Activated T-helper 1 cell treated with anti-CD3 and anti-CD28 coated beads, Interleukin-2, amount 50 U/mL, for 16 hours (primary cell): ENCODE measurements at places on chromosomes 4 and X.

DNA sequence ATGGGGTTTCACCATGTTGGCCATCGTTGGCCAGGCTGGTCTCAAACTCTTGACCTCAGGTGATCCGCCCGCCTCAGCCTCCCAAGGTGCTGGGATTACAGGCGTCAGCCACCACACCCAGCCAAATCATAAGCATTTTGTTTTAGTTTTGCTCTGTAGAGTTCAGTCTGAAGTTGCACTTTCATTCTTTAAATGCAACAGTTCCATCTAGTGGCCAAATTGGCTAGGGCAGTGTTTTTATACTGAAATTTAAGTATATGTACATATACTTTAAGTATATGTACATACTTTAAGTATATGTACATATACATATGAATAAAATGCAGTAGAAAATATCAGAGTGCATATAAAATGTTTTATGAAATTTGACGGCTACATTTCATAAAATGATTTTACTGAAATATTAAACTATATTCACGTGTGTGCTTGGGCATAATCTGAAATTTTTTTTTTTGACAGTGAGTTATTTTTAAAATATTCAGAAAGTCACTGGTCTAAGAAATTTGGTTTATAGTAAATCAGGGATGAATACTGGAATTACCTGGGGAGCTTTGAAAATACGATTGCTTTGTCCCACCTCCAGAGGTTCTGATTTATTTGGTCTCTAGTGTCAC lies 145.5 kb downstream of the NWD2 start:
- DNase-seq, result no peak

GRCh38 chrX:67717571-67717970 lies 173.8 kb downstream of the AR start:
- no peak for DNase-seq

GRCh38 chrX:140022482-140022881 lies 57.2 kb upstream of the CXorf66 start:
- DNase-seq, result no peak

- DNase-seq, result no peak
Measured at GRCh38 chr4:103902730-103903129, 182.9 kb upstream of the TACR3 start.

DNA sequence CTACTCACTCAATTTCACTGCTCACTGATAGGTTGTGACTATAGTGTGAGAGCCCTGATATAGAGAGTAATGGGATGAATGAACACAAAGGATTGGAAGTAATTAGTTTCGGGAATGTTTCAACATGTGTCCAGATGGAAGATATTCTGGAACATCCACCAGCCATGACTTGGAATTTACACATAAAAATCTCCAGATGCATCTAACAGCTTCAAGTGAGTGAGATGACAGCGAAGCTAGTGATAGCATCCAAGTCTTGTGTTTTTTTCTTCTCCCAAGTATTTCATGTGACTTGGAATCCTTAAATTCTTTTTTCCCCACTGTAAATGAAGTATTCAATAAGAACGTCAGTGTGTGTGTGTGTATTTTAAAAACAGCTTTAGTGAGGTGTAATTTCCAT lies 82.1 kb downstream of the CLDN34 start:
- DNase-seq, result no peak

- no peak for DNase-seq
Measured at GRCh38 chr4:114519368-114519767, 79.2 kb upstream of the UGT8 start.

DNA sequence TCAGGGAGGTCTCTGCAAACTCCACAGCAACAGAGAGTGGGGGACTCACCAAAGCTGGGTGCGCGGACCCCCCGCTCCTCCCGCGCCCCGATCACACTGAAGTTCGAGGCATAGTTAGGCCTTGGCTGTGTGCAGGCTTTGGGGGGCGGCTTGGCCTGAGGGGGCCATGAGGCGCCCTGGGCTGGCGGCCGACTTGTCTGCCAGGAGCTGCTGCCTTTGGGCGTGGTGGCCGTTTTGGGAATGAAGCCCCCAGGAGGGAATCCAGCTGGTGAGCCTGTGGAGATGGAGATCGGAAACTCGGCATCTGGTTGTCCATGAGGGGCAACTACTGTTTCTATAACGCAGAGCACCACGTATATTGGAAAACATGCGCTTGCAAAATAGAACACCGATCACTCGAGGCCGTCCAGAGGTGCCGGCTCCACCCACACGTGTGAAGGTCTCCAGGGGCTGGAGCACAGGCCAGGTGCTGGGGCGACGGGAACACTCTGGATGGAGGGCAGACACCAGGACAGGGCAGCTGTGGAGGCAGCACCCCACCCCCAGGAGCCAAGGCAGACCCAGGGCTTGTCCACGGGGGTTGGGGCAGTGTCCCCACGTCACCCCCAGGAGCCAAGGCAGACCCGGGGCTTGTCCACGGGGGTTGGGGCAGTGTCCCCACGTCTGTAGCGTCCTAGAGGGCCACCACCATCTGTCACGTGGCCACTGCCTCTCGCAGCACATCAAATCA lies 25.9 kb upstream of the CPLX1 start:
- DNase-seq, result no peak

GRCh38 chr4:124846306-124846705 lies 133.8 kb upstream of the ANKRD50 start:
- no peak for DNase-seq

DNA sequence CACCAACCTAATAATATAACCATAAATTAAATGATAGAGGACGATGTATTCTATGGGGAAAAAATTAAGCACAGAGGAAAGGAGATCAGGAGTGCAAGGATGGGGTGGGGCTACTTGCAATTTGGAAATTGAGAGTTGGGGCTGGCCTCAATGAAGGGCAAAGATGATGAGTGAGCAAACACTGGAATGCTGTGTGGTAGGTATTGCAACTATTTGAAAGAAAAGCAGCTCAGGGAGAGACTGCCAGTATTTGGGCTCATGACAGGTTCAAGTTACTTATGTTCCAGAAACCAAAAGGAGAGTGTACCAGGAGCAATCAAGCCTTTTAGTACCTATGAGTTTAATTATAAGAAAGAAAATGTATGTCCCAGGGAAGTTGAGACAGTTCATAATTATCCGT lies 47.4 kb downstream of the ASIC5 start:
- DNase-seq, result no peak

DNA sequence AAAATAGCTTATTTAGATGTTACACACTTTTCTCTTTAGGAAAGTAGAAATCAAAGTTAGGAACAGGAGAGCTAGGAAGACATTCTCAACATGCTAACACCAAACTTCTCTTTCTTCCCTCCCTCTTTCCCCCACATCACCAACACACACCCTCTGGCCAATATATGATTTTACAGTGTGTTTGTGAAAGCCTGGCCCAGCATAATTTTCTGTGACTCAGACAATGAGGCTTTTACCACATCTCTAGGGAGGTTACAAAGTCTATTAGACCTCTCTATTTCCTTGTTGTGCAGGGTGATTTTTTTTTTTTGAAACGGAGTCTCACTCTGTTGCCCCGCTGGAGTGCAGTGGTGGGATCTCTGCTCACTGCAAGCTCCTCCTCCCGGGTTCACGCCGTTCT lies 189.9 kb downstream of the AASDH start:
- no peak for DNase-seq

GRCh38 chr4:5708449-5709206 lies at the start of gene EVC2:
EVC2 (minus strand) TSS chr4:5708559; CDS start chr4:5708513, 46 bp downstream.
- no peak for DNase-seq

DNA sequence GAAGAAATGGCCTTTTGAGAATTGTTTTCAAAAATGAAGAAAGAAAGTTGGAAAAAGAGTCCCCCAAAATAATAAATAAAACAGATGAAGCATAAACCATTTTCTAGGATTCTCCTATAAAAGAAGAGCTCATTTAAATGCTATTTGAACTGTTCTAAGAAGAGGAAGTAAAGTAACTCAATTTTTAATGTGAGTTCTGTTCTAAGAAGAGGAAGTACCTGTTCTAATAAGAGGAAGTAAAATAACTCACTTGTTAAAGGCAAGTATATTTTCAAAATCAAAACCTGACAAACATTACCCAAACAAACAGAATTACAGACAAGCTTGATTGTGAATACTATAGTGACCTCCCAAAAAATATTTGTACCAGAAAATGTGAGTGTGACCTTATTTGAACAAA lies 1326.3 kb downstream of the C4orf33 start:
- no peak for DNase-seq

DNA sequence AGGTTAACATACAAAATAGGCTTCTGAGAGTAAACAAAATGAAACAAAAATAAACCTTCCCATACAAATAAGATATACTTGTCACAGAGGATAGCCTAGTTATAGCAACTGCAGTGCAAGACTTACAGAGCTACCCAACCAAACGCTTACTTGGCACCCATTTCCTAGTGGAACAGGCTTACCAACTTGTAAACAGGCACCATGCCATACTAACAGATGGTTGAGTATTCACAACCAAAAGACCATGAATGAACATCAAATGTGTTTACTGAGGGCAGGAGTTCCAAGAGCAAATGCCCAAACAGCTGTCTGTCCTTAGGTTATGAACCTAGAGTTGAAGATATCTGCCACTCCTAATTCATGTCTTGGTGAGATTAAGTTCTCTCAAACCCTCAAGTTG lies 2629.2 kb downstream of the PCDH7 start:
- no peak for DNase-seq

GRCh38 chr4:107468812-107469211 lies 251.2 kb downstream of the PAPSS1 start:
- DNase-seq, result no peak

DNA sequence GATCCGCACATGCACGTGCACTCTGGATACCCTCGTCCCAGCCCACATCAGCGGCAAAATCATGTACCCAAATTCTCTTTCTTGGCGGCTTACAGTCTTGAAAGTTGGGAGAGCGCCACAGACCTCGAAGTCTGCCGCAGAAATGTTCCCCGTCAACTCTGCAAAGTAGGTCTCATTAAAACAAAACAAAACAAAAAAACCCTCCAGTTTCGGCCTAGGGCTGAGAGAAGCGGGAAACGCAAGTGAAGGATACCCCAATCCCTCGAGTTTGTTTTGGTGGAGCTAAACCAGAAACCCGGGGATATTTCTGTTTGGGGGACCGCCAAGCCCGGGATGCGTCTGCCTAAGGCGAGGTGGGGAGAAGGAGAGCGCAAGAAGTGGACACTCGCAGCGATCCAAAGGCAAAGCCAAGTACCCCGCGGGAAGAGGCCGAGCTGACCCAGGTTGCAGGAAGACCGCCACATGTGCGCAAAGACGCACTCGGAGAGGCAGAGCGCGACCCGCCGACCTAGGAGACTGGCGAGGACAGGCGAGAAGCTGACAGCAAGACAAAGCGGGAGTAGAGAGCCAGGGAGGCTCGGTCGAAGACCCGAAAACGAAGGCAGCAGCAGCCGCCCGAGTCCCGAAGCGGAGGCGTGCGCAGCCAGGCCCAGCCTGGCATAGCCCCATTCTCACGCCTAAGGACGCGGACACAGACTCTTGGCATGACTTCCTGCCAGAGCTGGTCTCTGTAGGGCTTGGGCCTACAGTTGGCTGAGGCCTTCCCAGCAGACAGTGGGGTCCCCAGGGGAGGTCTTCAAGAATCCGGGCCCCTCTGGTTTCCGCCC lies 49.6 kb upstream of the BCOR start:
- DNase-seq, result no peak

GRCh38 chrX:102950908-102951866 lies 14.1 kb downstream of the RAB40AL start:
- DNase-seq, result peak; percentile 24

DNA sequence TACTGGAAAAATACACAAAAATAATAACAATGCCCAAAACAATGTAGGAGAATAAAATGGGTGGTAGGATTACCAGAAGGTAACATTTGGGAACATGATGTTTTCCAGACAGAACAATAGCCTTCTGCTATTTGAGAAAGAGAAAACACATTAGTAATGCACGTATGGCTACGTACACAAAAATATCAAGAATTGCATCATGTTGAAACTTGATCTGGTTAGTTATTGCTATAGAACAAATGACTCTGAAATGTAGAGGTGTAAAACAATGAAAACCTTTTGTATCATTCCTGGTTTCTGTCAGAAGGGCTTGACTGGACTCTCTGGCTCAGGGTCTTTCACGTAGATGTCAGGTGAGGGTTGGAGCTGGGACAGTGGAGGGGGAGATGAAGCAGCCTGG lies 1040.0 kb downstream of the FAT4 start:
- no peak for DNase-seq

DNA sequence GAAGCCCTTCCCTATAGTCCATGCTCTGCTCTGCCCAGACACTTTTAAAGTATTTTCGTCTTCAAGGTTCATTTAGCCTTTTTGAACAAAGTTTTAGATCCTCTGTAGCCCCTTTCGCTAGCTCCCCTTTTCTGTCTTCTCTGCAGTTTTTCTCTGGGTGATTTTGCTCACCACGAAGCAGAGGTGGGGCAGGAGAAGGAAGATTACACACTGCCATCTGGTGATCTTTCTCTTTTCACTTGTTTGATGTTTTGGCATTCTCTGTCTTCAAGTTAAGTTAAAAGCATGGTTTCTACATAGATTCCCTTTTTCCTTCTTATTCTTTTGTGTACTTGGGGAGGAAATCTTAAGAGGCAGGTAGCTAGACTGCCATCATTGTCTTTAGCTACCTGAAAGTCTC lies 43.9 kb downstream of the CC2D2A start:
- DNase-seq, result no peak

DNA sequence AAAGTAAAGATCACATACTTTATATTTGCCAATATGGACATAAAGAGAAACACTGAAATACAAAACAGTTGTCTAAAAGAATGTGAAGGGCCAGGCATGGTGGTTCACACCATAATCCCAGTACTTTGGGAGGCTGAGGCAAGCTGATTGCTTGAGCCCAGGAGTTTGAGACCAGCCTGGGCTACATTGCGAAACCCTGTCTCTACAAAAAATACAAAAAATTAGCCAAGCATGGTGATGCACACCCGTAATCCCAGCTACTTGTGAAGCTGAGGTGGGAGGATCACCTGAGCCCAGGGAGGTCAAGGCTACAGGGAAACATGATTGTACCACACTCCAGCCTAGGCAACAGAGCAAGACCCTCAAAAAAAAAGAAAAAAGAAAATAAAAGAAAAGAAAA lies 11.8 kb downstream of the RBM47 start:
- no peak for DNase-seq

DNA sequence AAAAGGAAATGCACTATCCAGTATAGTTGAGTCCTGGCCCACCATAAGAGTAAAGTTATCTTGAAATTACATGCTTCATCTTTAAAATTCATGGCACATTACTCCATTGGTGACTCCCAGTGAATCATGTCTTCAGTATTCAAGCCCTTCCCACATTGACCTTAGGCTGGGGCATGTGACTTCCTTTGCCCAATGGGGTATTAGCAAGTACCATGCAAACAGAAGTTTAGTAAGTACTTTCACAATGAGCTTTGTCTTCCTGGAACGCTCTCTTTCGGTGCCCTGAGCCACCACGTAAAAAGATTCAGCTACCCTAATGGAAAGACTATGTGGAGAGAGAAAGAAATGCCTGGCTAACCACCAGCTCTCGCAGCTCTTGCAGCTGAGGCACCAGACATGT lies 235.4 kb downstream of the HNRNPD start:
- DNase-seq, result no peak

GRCh38 chrX:143536176-143536575 lies 18.9 kb upstream of the SPANXN3 start:
- DNase-seq, result no peak

DNA sequence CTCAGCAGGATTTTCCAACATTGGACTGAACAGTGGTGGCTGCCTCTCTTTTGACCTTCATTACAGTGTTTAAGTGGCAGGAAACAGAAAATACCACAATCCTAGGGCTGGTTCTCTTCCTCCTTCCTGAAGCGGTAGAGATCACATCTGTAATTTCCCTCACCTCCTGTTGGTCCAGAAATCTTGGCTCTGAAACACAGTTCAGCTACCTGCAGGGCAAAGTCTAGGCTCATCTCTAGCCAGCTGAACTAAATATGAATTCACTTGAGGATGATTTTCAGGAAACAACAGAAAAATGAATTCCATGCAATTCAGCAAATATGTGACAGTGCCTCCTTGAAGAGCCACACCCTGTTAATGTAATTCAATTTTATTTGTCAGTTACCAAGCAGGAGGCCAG lies 531.9 kb downstream of the INPP4B start:
- DNase-seq, result no peak
